Cardiac muscle cell (in vitro differentiated cells and primary cell): ENCODE measurements at places on chromosomes 6 and 20. TPM values are rescaled to one million over a fixed set of nuclear protein-coding genes. Genes with fewer than 3 reads are reported as not detected.
A peak's percentile ranks its signal among the peaks of the same experiment; 100 is the strongest.

The PTK6 gene
- not detected in 2 replicates for total RNA-seq

The FAM120B gene
- 13.2 and 13.5 TPM in 2 replicates for total RNA-seq

The BMP2 gene
- 301 and 343 TPM in 2 replicates for total RNA-seq

DNA sequence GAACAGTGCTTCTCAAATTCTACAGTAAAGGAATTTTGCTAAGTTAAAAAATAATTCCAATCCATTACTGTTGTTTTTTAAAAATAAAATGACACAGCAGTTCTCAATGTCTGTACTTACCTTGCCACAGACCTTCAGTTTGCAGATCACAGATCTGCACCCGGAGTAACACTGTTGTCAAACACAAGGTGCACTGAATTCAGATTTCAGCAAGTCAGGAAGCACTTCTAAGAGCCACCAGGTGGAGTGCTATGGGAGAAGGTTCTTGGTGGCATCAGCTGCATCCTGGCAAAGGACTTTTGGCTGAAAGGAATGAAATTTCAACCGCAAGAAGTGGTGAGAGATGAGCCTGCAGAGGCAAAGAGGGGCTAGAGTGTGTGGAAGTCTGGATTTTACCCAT lies 17.4 kb downstream of the RSPH4A start:
- no peak for DNase-seq

DNA sequence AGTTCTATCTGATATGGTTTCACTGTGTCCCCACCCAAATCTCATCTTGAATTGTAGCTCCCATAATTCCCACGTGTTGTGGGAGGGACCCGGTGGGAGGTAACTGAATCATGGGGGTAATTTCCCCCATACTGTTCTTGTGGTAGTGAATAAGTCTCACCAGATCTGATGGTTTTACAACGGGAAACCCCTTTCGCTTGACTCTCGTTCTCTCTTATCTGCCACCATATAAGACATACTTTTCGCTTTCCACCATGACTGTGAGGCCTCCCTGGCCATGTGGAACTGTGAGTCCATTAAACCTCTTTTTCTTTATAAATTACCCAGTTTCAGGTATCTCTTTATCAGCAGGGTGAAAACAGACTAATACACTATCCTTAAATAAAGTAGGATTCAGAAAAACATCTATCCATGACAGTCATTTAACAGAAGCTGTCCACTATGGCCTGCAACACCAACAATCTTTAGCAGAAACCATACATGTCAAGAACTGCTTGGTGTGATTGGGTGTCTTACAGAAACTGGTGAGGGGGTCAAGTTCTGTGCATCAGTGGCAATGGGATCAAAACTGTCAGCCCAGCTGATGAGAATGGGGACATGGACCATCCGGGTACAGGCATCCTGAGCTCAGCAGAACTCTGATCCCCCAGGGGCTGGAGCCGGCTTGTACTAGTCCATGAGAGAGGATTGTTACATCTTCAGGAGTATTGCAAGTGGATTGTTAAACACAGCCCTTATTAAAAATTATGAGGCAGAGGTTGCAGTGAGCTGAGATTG lies 59.2 kb downstream of the SCML4 start:
- DNase-seq: no peak

- peak; percentile 46 for DNase-seq
Observed at GRCh38 chr20:415820-416322, 7.8 kb downstream of the RBCK1 start.

GRCh38 chr6:143694560-143694959 lies 16.8 kb downstream of the PHACTR2 start:
- DNase-seq: no peak

DNA sequence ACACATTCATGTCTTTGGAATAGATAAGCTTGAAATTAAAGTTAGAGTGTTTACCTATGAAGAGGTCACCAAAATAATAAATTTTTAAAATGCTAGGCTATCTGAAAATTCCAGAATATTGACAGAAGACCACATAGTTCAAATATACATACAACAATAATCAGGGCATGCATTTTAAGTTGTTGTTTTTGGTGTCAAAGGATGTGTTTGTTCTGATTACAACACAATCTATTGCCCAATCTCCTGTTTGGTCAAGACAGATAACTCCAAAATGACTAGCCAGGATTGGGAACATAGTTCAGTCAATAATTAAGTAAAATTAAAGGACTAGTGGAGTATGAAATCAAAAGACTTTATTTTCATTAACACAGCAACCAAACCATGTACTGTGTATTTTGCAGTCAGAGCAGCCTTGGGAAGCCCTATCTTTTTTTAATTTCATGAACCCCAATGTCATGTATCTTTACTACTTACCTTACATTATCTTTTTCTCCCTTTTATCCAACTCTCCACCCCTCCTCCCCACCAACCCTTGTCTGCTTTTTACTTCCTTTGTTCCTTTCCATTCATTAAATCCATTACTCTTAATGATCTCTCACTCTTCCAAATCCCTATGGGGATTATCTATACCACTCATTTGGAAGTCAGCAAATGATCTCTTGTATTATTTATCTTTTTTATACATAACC lies 111.2 kb downstream of the CDK19 start:
- peak; percentile 42 for DNase-seq

DNA sequence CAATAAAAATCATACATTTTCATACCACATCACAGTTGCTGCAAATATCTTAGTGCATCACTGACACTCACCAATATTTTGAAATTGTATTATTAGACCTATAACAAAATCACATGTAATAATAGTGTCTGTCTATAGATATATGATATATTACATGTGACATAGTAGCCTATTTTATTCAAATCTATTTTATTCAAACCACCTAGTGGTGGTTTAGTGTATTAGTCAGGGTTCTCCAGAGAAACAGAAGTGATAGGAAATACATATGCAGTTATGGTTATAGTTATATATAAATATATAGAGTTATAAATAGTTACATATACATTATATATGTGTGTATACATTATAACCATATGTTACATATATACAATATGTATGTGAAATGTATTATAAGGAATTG lies 366.5 kb upstream of the ARID1B start:
- DNase-seq: no peak

DNA sequence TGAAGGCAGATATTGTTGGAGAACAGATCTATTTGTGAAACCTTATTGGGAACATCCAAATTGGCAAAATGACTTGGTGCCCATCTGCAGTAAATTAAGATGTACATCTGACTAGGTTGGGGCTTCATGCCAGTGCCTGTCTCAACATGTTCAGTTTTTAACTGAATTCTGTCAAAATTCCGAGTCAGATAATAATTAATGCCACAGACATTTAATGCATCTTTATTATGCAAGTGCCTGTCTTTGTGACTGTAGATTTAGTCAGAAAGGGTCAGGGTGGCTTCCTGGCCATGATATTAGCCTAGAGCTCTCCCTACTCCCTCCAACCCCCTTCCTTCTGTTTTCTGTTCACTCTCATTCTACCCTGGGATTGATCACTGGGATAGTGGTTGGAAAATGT lies 199.3 kb upstream of the FLRT3 start:
- DNase-seq: no peak

DNA sequence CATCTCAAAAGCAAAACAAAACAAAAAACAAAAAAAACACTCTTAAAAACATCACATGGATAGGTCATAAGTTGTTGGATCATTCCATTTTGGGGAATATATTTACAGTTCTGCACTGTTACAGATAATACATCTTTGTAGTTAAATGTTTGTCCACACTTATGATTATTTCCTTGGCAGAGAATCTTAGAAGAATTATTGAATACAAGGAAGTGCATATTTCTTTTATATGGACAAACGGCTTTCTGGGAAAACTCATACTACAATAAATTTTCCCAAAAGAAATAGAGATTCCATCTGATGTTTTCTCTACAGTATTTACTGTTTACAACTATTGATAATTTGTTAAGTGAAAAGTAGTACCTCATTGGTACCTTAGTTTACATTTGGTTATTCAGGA lies 33.8 kb downstream of the GMPR start:
- DNase-seq: no peak

DNA sequence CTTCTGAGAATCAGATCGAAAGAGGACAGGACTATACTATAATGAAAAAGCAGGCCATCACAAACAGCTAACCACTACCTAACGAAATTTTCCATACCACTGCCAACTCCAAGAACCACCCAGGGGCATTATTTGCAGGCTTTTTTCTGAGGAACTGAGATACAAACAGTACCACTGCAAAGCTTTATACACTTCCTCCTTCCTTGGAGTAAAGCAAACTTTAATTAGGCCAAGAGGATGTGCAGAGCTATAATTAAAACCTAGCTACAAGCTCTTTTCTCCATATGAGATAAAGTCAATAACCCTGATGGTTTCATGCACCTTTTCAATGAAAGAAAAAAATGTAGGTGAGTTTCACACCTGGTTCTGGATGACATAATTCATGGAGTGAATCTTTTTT lies 68.5 kb downstream of the ELOVL5 start:
- no peak for DNase-seq

DNA sequence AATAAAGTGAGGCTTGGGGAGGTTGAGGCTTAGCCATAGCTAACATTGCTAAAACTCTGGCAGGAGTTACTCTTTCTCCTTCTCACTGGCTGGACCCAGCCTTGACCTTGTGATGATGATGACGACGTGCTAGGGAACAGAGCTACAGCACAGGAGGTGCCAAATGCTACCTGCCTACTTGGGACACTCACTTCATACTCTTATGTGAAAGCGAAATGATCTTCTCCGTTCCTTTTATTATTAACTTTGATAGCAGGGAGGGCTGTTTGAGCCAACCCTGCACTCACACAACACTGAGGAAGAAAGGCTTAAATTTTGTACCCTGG lies 1.2 kb upstream of the ELMO2 start:
- DNase-seq: no peak

DNA sequence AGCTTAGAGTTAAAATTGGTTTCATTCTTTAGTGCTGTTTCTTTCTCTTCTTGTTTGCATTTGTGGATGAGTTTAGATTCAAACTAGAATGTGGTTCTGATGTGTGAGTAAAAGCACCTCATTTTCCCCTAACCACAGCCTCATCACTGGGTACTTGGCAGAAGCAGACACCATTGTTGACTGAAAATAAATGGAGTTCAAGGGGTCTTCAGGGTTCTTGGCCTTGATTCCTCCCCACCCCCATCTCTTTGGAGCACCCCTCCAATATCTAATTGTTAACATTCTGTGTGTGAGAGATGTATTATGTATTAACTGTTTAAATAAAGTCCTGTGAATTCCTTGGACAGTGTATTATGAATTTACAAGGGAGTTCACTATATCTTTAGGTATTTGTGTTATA lies 59.6 kb downstream of the JARID2 start:
- DNase-seq: no peak

GRCh38 chr6:31356216-31356945 lies 598 bp downstream of the HLA-B start:
- DNase-seq: peak; percentile 40

DNA sequence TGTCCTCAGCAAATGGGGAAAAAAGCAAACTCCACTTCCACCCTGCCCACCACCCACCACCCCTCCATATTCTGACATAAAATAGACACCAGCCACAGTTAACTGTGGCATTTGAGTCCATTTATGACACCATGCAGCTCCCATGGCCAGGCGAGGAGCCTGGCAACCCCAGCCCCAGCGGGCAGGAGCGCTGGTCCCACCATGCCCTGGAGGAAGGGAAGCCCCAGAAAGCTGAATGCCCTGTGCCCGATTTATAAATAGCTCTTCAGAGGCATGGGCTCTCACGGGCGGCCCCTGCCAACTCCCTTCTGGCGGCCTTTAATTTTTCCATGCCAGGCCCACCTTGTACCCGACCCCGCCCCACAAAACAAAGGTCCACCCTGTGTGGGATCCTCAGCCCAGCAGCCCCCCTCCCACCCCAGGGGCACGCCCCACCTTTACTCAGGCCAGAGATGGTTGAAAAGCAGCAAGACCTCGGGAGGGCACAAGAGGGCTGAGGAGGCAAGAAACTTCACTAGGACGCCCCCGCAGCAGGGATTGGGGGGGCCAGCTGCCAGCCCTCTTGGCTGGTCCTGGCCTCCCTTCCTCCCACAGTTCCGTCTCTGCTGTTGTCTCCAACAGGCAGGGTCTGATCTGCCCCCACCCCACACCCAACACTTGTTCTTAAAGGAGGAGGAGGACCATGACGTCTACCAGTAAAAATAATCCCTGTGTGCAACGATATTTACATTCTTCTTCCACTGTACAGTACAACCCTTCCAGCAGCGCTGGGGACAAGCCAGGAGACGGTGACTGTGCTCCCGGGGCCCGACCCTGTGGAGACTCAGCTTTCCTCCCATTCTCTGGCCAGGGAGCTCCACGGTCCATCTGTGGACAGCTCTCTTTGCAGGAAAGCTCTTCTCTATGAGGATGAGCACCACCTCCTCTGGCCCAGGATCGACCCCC lies 115.6 kb upstream of the CDYL start:
- DNase-seq: no peak

DNA sequence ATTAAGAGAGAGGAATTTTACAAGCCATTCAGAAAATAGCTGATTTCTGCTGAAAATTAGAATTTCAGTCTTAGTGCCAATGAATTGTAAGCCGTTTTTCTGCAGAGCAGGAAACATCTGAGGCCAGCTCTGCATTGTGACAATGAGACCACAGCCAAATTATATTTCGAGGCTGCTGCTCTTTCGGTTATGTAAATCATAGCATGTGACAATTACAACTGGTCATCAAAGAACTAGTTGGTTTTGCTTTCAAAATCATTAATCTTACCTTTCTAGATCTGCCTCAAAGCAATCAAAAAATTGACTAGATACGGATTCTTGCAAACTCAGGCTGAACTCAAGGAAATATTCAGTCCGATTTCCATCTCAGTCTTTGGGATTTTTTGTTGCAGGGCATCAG lies 33.4 kb upstream of the INSM1 start:
- DNase-seq: no peak

GRCh38 chr20:10591946-10592521 lies 81.8 kb downstream of the JAG1 start:
- DNase-seq: no peak

DNA sequence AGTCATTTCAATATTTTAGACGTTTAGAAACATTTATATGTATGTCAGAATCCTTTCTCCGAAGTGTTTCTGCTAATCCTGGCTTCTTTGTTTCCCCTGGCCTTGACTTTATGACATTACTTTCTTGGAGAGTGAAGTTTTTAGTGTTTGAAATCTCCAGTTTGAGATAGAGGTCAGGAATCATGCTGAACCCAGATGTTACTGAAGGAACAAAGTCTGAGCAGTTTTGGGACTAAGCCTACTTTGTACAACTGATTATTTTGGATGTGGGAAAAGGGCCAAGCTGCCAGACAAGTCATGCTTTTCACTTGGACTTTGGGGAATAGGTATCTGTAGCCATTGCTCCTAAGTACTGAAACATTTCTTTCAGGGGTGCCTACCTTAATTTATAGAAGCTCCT lies 2.3 kb downstream of the RNF144B start:
- no peak for DNase-seq
